ENCODE measurements at places on chromosomes 7 and 10. TPM values are rescaled to one million over a fixed set of nuclear protein-coding genes. Genes with fewer than 3 reads are reported as not detected.

The TSPAN13 gene
- total RNA-seq: 21.7 TPM

The NSUN6 gene
- 7.2 TPM for total RNA-seq

The THSD7A gene
- 2.0 TPM for total RNA-seq

The CDC14C gene
- total RNA-seq: 0.06 TPM

The SORCS3 gene
- total RNA-seq: under 0.01 TPM

The SRI gene
- total RNA-seq: 92.0 TPM

The PYROXD2 gene
- 3.7 TPM for total RNA-seq

The PRKCQ gene
- total RNA-seq: 4.5 TPM

The OR6V1 gene
- not detected for total RNA-seq

The AGMO gene
- not detected for total RNA-seq

The CTBP2 gene
- 106 TPM for total RNA-seq

The PPP1R3A gene
- not detected for total RNA-seq

The CLDN15 gene
- 3.3 TPM for total RNA-seq

The ALDH18A1 gene
- total RNA-seq: 91.8 TPM

The IGFBP3 gene
- total RNA-seq: 338 TPM

The UNCX gene
- 0.65 TPM for total RNA-seq

The GPER1 gene
- total RNA-seq: 0.81 TPM

The C10orf53 gene
- not detected for total RNA-seq

Measured in epithelial cell of proximal tubule (primary cell).